ENCODE measurements at places on chromosomes 1 and 21.

GRCh38 chr1:66333466-66334199 is 200.3 kb upstream of the SGIP1 start:
- no peak for DNase-seq

GRCh38 chr1:240415532-240415931 is 196.4 kb downstream of the GREM2 start:
- no peak for DNase-seq

GRCh38 chr1:107877092-107877491 is 87.9 kb downstream of the VAV3 start:
- peak; percentile 32 for DNase-seq

DNA sequence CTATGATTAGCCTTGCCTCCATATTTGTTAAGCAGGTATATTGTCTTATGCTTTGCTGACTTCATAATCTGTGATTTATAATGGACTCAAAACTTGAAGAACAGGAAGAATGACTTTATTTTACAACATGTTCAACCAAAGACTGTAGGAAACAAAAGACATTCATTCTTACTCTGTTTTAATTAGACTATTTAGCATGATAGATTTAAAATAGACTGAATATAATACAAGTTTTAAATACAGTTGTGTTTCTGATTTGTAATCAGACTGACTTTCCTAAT is 63.1 kb downstream of the CDC14A start:
- no peak for DNase-seq

- DNase-seq: no peak
Measured at GRCh38 chr1:158371188-158371953, 17.7 kb downstream of the CD1E start.

DNA sequence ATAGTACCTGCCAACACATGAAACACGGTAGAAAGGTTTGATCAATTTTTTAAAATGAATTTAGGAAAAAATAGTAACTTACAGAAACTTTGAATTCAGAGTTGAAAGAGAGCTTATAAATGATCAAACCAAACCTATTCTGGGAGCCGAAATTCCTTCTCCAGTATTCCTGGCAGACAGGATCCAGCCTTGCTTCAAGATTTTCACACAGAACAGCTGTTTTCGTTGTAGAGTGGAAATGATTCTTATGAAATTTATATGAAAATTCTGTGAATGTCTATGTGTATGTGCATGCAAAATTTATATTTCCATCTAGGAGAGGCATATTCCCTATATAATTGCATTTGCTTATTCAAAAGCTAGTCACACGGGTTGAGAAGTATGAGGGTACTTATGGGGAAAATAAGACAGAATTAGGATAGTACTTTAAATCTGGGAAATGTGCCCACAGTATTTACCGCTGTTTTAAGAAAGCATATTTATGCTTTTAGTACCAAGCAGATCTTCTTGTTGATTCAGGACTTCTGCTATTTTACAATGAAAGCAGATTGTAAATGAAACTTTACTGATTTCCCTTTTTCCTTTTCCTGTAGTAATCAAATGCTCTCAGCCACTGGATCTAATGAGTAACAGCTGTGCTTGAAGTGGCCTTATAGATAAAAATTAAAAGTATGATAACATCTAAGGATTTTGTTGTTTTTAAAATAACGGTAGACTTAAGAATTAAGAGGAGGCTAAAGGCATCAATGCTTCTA is 30.4 kb downstream of the PRRX1 start:
- peak; percentile 21 for DNase-seq

DNA sequence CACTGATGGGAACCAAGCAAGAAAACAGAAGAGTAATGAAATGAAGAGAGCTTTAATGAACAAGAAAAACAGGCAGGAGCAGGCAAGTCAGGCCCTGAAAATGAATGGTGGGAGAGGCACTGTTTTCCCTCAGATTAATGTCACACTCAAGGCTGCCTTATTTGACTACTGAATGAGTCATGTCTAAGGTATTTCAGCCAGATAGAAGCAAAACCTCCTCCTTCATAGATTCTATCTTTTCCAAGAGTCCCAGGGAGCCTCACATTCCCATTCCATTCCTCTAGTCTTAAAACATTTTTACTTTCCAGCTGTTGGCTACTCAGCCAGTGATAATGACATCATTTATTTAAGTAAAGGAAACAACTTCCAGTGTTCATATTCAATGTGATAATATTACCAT is 228.4 kb upstream of the NRIP1 start:
- DNase-seq: no peak

DNA sequence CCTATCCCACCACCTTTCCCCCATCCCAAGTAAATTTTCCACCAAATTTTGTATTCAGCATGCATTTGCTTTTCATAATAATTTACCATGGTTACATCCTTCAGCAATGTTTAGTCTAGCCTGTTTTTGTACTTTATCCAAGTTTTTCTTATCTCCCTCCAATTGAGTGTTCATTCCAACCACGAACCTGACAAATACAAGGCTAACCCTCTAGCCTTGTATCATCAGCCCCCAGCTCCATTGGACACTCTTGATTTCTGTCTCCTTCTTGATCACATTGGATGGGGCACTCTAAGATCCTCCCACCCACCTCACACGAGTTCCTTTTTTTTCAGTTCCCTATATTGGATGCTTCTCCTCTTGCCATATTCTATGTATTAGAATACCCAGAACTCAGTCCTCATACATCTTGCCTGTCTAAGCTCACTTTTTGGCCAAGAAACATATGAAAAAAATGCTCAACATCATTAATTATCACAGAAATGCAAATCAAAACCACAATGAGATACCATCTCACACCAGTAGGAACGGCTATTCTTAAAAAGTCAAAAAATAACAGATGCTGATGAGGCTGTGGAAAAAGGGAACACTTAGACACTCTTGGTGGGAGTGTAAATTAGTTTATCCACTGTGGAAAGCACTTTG is 40.5 kb upstream of the SLC35F3 start:
- DNase-seq: no peak

- DNase-seq: peak; percentile 67
Measured at GRCh38 chr1:21921100-21921875, 15.8 kb downstream of the HSPG2 start.

GRCh38 chr1:35923791-35924221 is 7.1 kb upstream of the AGO3 start:
- DNase-seq: no peak

DNA sequence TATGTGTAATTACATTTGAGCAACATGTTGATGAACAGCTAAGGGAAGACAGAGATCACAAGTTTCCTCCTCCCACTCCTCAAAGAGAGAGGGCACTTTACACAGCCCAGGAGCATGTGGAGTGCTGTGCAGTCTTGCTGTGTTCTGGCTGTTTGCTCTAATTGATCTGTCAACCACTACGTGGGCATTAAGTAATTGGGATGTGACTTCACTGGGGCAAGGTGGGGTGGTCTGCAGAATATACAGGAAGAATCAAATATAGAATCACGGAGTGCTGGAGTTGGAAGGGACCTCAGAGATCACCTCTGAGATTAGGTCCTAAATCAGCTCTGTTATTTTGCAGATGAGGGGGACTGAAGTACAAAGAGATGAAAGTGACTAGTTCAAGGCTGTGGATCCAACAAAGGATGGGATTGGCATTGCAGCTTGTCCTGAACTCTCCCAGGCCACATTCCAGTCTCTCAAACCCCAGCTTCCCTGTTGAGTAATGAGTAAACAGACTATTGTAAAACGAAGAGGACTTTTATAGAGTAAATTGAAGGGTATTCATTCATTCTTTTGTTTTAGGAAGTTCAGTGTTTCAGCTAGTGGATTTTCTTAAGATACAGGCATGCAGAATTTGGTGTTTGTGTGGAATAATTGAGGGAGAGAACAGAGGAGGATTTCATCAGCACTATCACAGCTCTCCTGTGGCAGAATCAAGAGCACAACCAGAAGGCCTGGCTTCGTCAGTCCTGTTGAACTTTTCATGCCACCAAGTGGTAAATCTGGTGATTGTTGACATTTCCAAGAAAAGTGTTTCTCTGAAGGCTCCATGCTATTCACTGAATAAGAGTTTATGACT is 22.4 kb downstream of the NOS1AP start:
- peak; percentile 92 for DNase-seq

DNA sequence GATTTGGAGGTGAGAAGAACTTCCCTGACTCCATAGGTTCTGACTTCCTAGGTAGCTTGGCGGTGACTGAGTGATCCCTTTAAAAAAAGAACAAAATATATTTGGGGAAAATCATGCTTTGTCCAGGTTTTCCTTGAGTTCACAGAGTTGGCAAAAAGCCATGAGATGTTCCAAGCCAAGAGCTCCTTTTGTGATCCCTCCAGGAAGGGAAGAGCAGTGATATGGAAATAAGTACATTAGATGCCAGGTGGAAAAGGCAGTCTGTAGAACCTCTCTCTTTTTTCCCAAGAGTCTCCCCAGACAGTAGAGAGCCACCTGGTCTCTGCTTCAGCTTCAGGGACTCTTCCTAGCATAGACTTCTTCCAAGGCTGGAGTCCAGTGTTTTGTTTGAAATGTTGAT is 10.2 kb downstream of the TLCD4 start:
- DNase-seq: no peak

- DNase-seq: no peak
Measured at GRCh38 chr21:42312626-42313104, 2.5 kb downstream of the TFF3 start.

GRCh38 chr21:27831177-27831576 is 864.3 kb upstream of the ADAMTS5 start:
- DNase-seq: no peak

DNA sequence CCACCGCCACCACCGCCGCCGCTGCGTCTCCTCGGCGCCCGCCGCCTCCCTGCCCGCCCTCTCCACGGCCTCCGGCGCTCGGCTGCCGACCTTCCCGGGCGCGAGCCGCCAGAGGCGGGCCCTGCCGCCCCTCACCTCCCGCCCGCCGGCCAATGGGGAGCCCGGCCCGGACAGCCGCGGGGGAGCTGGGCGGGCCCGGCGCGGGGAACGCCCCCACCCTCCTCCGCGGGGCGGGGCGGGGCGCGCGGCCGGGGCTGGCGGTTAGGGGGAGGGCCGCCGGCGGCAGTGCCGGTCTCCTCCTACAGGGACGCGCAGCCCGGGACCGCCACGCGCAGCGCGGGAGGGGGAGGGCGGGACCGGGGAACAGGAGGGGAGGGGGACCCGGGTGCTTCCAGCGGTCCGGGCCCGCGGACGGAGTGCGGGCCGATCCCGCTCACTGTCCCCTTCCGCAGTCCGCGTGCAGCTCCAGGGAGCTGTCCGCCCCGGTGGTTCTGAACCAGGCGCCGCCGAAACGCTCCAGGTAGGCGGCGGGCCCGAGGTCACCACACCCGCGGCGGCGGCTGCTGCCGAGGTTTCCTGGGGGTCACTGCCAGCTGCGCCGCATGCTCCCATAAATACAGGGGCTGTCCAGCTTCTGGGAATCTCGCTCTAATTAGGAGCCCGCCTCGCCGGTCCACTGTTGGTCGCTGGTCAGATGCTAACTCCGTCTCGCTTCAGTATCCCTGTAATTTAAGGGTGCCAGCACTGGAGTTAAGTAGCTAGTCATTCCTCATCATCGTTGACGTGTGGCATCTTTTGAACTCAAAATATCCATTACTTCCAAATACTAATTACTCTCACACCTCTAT is at the start of gene PGBD5:
Gene PGBD5 (minus strand): TSS at position 87 of the 848 bp plus-strand sequence. CDS start 404 bp downstream, outside the sequence.
- DNase-seq: peak; percentile 79

DNA sequence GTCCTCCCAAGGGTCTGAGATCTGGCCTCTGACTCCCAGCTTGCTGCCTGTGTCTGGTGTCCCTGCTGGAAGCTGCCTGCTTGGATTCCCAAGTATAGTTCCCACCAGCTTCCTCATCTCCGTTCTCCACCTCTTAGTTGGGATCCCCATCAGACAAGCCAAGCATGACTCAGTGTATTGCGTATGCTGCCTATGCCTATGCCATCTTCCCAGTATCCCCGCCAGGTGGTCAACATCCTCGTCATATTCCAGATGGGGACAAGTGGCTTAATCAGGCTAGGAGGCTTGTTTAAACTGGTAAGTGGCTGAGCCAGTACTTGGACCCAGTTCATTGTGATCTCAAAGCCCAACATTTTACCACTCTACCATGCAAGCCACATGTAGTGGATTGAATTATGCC is 204.4 kb downstream of the GRIK3 start:
- no peak for DNase-seq

GRCh38 chr1:179911812-179912211 is 29.7 kb downstream of the TOR1AIP1 start:
- DNase-seq: no peak

- no peak for DNase-seq
Measured at GRCh38 chr1:94549706-94550105, 8.1 kb upstream of the F3 start.

DNA sequence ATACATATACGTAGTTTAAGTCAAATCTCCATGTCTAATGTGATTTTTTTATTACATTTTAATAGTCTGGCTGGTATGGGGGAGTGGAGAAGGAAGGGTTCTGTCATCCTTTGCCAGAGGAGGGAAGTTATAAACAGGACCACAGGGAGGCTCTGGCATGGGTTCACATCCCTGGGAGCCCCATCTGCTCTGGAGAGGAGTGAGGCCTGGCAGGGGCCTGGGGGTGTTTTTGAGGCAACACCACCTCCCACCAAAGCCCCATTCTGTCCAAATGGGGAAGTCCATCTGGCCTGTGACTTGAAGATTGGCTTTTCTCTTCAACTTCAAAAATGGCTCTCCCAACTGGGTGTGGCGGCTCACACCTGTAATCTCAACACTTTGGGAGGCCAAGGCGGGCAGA is 15.8 kb downstream of the DISP3 start:
- no peak for DNase-seq

GRCh38 chr1:211483896-211484612 is 7.9 kb downstream of the RD3 start:
- no peak for DNase-seq

- no peak for DNase-seq
Measured at GRCh38 chr1:191162762-191163161, 685.1 kb upstream of the BRINP3 start.

GRCh38 chr1:197391303-197392226 is 123.5 kb downstream of the CRB1 start:
- peak; percentile 87 for DNase-seq

DNA sequence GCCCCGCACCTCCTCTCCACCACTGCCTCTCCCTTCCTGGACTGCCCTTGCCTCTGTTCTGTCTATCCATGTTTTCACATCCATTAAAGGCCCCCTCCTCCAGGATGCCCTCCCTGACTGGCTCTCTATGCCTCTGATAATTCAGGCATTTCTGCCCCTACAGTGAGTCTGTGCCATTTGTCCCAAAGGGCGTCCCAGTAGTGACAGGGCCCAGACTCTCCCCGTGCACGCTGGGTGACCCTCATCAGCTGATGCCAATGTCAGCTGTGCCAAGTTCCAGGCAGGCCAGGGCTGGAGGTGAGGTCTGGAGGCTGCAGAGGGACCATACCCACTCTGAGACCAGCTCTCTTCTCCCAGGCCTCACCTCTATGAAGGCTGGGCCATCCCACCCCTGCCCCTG is 3.2 kb upstream of the PLEKHG5 start:
- DNase-seq: no peak

- no peak for DNase-seq
Measured at GRCh38 chr1:63703701-63704107, 70.1 kb upstream of the ROR1 start.

- no peak for DNase-seq
Measured at GRCh38 chr21:43188181-43188580, 19.4 kb downstream of the CRYAA start.

DNA sequence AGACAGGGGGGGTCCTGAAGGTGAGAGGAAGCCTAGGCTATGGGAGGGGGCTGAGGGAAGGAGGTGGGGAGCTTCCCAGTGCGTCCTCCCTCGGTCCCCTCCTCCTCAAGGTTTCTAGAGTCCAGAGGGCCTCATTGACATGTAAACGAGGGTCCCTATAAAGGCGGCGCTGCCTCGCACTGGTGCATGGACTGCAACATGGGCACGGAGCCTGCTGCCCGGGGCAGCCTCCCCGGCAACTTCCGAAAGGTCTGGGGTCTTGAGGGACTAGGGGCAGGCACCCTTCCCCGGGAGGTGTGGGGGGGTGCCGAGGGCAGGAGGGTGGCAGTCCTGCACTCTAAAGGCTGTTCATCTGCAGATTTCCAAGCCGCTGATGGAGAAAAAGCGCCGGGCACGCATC is at the start of gene HES3:
Gene HES3 (plus strand): TSS at position 187 of the 400 bp plus-strand sequence. CDS start 187 bp downstream, at position 374.
- DNase-seq: no peak

Data from OCI-M1 (cell line).